ENCODE measurements at places on chromosomes 3 and 15.

- no peak for DNase-seq
Measured at GRCh38 chr3:127999509-128000106, 52.6 kb upstream of the SEC61A1 start.

- no peak for DNase-seq
Measured at GRCh38 chr3:55009372-55009771, 81.5 kb upstream of the LRTM1 start.

DNA sequence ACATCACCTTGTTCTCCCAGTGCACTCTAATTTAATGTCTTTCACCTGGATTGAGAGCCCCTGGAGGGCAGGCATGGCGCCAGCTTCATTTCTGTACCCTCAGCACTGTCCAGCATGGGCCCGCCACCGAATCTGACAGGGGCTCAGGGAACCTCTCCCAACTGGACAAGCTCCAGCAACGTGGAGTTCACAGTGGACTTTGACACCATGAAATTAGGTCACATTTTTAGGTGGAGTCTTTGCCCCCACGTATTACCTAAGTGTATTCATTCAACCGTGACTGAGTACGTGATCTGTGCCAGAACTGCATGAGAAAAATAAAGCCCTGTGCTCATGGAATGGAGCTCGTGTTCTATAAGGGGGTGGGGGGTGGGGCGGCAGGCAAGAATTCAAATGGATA, 94.1 kb upstream of the ATP2B2 start:
- DNase-seq = no peak

GRCh38 chr3:81419228-81419627, 342.2 kb downstream of the GBE1 start:
- no peak for DNase-seq

- no peak for DNase-seq
Measured at GRCh38 chr15:80823995-80824394, 44.8 kb downstream of the CEMIP start.

All from Ammon's horn (tissue), 1 donor.